ENCODE measurements at places on chromosomes 11 and 22.

- no peak for DNase-seq
Observed at GRCh38 chr11:86773513-86774252, 26.7 kb upstream of the PRSS23 start.

DNA sequence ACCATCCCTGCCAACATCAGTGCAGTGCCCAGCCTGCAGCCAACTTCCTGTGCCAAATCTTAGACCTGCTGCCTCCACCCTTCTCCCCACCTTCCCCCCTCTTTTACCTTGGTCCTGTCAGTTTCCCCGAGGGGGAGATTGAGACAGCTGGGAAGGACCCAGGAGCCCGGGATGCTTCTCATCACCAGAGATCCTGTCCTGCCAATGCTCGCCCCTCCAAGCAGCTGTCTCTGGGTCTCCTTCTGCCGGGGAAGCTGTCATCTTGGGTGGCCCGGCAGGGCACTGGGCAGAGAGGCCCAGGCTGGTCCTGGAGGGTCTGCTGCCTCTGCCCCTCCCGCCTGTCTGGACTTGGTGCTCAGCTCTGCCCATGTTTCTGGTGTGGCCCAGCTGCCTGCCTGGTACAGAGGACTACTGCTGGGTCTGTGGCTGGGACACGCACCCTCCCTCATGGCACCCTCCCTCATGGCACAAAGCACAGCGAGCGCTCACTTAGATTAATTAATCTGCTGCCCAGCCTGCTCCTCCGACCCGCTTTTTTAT lies 60.4 kb upstream of the THY1 start:
- no peak for DNase-seq

GRCh38 chr22:20137671-20138416 lies 6.2 kb downstream of the ZDHHC8 start:
- DNase-seq, result no peak

DNA sequence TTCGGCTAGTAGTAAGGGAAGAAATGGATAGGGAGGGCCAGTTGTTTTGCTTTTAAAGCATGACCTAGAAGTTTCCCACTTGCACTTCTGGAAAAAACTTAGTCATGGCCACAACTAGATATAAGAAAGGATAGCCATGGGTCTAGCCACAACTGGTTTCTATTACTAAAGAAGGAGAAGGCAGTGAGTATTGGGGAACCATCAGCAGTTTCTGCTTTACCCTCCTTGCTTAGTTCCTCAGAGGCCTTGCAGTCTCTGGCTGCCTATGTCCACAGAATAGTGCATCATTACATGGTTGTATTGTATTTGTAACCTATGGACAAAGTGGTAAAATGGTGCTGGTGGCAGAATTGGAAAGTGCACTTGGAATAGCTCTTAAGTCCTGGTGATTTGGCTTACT lies 35.6 kb downstream of the NXPE1 start:
- DNase-seq, result no peak

- DNase-seq, result peak; percentile 65
Observed at GRCh38 chr22:50526834-50527801, 1.7 kb upstream of the SCO2 start.

DNA sequence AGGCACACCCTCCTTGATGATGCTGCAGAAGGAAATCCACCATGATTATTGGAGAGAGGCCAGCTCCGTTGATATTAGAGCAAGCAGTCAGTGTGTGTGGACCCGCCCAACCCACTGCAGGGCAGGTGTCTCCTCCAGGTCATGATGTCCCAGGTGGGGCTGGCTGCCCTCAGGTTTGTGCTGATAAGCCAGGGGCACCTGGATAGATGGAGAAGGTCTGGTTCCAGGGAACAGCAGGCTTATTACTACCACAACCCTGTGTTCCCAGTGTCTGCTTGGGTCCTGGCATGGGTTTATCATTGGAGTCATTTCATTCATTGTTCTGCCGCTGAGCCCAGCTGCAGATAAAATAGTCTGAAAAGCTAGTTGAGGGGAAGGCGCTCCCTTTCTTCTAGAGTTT lies 181.1 kb upstream of the NECTIN1 start:
- no peak for DNase-seq

GRCh38 chr11:120952461-120953434 lies 71.2 kb upstream of the TBCEL start:
- DNase-seq, result peak; percentile 74

- no peak for DNase-seq
Observed at GRCh38 chr11:73804712-73805111, 17.0 kb downstream of the MRPL48 start.

- peak; percentile 2 for DNase-seq
Observed at GRCh38 chr11:107408762-107409211, 48.8 kb downstream of the CWF19L2 start.

DNA sequence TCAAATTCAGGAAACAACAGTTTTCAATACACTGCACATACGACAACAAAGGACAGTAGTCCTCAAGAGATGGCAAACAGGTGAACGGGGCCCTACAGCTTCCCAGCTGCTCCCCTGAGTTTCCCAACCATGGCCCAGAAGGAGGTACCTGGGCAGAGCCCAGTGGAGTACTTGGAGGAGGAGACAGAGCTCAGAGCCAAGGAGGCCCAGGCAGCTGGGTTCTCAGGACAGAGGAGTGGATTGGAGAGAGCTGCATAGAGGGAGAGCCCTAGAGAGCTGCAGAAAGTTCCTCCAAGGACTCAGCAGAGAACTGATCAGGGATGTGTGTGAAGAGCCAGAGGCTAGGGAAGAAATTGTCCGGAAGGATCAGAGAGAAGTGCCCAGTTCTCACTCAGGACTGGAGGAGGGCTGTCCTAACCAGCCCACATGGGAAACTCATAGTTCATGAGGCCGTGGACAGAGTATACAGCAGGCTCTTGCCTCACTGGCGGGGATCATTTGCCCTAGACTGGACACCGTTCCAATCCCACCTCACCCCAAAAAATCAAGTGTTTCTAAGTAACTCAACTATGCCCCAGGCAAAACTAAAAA lies 7.6 kb upstream of the ASCL2 start:
- no peak for DNase-seq

GRCh38 chr11:65295571-65296341 lies 18.9 kb upstream of the CDC42EP2 start:
- no peak for DNase-seq

DNA sequence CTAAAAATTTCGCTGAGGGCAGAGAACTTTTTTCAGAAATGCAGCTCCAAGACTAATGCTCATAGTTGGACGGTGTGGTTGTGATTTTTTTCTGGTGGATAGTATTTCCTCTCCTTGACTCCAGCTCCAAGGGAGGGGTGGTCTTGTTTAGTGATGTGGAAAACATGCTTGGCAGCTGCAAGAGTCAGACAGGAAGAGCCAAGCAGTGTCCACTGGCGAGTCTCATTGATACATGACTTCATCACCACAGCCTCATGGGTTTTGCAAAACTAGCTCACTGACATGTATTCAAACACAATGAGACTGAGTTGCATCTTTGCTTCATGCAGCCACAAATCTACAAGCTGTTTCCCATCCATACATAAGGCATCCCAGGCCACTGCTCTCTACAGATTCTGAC lies 7.3 kb upstream of the KCNJ1 start:
- peak; percentile 66 for DNase-seq
